NAMALWA (cell line): ENCODE measurements at places on chromosomes 13 and 19.

DNA sequence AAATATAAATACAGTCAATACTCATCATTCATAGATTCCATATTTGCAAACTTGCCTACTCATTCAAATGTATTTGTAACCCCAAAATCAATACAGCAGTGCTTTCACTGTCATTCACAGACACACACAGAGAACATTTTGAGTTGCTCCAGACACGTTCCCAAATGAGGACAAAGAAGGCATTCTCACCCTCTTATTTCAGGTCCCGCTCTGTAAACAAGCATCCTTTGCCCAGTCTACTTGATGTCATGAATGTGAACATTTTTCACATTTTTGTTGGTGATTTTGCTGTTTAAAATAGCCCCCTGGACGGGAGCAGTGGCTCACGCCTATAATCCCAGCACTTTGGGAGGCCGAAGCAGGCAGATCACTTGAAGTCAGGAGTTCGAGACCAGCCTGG is 15.5 kb downstream of the C19orf47 start:
- no peak for DNase-seq

GRCh38 chr13:31022288-31022895 is 89.9 kb downstream of the TEX26 start:
- DNase-seq = no peak

DNA sequence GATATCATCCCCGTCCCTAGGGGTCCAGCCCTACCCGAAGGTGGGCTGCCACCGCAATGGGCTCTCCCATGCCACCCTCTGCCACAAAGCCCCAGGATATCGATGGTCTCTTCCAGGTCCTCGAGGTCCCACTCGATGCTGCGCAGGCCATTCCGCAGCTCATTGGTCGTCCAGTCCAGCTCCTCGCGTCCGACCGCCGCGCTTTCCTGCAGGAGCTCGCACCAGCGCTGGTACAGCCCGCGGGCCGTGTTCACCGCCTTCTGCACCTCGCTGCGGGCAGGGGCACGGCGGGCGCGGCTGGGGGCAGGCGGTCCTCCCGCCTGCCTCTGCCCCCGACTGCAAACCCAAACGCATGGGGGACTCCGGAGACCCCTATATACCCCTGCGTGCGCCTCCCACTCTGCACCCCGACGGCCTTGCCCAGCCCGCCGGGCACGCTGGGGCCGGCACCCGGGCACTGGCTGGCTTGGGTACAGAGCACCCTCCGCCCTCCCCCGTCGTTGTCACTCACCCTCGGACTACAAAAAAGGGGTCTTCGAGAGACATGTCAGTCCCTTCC is 468 bp downstream of the STX10 start:
- no peak for DNase-seq

DNA sequence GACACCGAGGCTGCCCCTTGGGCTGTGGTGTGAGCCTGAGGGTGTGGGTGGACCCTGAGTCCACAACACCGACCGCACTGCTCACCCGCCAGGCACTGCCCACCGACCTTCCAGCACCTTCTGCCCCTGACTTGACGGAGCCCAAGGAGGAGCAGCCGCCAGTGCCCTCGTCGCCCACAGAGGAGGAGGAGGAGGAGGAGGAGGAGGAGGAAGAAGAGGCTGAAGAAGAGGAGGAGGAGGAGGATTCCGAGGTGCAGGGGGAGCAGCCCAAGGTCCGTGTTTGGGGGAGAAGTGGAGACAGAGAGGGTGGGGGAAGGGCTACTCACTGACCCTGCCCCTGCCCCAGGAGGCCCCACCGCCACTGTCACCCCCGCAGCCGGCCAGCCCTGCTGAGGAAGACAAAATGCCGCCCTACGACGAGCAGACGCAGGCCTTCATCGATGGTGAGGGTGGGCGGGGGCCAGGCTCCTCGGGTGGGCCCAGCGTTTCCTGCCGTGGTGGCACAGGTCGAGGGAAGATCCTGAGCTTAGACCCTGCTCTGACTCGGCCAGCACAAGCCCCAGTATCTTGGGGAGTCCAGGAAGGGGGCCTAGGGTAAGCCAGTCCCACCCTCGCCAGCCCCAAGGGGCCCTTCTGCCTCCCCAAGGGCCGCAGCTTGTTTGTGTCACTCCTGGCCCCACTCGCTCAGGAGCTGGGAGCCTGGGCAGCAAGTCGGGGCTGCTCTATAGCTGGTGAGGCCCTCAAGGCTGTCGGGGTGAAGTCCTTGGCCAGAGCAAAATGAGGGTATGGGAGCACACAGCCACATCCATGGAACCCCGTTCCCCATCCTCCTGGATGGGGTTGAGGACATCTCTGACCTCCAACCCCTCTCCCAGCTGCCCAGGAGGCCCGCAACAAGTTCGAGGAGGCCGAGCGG is 12.2 kb downstream of the PRKCSH start:
- no peak for DNase-seq

GRCh38 chr13:47190696-47191305 is 293.9 kb upstream of the HTR2A start:
- no peak for DNase-seq

DNA sequence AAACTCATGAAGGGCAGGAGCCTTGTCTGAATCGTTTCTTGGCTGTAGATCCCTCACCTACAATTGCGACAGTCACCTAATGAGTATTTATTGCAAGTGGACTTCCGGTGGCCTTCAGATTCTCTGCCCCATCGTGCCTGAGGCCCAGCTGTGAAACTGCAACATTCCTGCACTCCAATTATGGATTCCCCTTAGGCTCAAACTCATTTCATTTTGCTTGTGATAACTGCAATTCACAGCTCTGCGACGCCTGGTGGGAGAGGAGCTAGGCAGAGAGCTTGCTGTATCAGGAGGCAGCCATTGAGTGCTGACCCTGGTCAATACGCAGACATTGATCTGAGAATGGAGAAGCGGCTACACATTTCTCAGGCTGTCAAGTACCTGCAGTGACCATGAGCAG is 59.0 kb downstream of the CCDC70 start:
- DNase-seq = no peak

DNA sequence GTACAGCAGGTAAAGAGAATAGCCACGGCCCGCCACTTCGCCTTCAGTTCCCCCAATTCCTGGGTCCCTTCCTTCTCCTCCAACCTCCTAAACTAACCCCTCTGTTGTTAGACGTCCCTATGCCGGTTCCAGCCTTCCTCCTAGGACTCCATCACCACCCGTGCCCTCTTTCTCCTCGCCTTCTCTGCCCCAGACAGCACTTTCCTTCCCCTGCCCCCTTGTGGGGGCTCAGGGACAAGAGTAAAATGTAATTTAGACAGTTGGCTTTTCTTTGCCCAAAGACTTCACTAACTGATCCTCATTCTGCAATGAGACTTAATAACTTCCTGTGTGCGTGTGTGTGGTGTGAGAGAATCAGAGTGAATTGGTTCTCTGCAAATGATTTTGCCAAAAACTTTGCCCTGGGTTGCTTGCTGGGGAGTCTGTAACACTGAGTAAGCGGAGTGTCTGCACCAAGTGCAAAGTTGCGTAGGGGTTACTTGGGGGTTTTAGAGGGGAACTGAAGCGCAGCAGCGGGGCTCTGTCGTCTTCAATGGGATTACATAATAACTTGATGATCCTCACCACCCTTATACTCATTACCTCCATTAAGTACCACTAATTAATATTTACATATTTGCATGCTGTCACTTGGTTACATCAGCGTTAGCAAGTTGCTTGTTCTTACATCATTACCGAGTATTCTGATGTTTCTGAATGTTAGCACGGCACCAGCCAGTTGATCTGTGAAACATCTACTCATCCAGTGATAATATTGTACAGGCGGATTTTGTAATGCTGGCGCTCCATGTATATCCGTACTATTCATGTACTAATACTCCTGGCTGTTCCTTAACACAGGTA is 19.9 kb upstream of the SGCG start:
- DNase-seq = peak; percentile 7

DNA sequence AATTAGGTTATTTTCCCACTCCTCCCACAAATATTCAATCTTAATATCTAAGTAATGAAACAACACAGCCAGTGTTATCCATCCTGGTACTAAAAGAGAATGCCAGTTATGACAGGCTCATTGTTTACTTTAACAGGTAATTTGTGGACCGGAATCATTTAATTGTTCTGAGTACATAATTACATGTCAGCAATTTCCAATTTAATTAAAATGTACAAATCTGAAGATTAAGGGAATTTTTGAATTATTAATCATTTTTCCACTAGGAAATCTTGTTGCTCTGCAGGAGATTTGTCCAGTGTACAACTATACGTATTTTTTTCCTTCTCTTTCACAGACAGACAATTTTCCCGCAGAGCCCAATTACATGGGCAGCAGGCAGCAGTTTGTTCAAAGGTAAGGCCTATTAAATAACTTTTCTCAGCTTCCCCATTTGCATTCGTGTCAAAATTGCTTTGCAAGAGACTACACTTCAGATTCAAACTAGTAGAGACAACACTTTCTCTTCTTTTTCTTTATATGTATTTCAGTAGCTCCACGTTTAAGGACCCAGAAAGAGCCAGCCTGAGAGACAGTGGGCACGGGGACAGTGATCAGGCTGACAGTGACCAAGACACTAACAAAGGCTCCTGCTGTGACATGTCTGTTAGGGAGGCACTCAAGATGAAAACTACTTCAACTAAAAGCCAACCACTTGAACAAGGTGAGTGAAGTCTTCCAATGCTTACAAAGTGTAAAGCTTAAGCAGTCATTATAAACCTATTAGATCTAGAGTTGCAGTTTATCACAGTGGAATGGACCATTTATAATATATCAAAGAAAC is 34.8 kb downstream of the PCDH17 start:
- DNase-seq = no peak

DNA sequence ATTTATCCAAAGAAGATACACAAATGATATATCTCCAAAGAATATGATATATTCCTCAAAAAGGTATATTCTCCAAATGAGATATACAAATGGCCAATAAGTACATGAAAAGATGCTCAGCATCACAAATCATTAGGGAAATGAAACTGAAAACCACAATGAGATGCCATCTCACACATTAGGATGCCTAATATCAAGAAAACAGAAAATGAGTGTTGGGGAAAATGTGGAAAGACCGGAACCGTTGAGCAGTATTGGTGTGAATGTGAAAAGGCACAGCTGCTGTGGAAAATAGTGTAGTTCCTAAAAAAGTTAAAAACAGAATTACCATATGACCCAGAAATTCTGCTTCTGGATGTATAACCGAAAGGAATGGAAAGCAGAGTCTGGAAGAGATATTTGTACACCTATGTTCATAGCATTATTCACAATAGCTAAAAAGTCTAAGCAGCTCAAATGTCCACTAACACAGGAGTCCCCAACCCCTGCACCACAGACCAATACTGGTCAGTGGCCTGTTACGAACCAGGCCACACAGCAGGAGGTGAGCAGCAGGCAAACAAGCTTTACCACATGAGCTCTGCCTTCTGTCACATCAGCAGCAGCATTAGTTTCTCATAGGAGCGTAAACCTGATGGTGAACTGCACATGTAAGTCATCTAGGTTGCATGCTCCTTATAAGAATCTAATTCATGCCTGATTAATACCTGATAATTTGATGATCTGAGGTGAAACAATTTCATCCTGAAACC is 291.9 kb downstream of the PCDH20 start:
- no peak for DNase-seq

DNA sequence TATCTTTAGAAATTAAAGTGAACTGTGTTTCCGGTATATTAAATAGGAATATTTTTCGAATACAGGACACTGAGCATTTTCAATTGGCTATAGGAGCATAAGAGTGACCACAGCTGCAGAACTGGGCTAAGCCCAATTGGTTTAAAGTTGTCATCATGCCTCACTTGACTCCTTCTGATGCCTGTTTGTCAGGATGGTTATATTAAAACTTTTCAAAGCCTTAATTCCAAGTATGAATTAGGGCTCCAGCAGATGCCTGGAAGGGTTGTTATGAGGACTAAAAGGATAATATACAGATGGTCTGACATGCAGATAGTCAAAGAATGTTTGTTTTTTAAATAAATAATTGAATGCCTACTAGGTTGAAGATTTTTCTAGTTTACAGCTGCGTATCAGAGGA is 100.0 kb downstream of the LMO7 start:
- no peak for DNase-seq

DNA sequence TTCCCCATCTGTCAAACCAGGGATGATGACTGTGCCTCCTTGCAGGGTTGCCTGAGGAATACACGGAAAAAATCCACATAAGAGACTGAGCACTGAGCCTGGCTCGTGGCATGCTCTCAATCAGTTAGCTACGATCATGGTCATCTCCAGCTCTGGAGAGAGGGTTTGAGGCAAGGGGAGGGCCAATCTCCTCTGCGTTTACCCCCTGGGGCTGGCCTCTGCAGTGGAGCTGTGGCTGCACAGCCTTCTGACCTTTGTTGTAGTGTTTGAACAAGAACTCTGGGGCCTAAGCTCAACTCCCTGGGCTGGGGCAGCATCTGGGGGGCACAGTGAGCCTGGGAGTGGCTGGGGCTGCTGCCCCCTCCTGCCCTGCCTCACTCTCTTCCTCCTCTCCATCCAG is 5.9 kb downstream of the LRRC4B start:
- no peak for DNase-seq

DNA sequence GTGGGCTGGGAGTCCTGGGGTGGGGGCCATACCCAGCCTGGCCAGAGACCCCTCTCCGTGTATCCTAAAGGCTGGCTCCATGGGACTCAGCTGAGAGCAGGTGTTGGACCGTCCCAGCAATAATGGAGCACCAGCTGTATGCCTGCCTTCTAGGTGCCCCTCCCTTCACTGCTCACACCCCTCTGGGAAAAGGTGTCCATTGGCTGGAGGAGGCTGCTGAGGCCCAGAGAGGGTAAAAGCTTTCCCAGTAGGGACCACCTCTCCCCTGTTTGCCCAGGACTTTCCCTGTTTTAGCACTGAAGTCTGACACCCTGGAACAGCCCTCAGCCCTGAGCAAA is 3.3 kb upstream of the RAX2 start:
- no peak for DNase-seq

DNA sequence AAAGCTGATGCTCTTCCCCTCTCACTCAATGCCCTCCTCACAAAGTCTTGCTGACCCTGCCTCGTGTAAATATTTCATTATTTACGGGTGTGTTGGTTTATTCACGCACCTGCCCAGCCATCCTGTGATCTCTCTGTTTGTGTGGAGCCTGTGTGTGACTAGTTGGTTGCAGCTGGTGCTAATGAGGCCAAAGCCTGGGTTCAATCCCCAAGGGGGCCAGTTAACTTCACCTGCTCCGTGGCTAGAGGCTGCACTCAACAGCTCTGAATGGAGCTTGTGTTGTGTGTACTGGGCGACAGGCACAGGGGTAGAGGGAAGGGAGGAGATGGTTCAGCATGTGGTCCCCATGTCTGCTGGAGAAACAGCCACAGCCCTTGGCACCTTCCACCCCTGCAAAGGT is 109.5 kb downstream of the DNAJC15 start:
- DNase-seq = peak; percentile 55

DNA sequence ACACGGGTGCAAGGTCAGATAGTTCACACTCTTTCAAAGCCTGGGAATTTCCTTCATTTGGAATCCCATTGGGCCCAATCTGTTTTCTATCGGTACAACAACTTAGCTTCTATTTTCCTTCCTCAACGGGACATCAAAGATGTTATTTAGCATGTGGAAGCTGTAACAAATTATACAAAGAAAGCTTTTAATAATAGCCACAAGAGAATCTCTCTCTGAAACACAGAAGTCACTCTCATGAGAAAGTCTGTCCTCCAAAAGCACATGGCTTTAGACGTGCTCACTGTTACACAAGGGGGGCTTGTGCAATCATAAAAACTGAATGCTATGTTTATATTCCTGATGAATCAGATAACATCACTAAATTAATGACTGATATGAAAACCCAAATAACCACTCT is 28.9 kb upstream of the CYSLTR2 start:
- no peak for DNase-seq
